ENCODE measurements at places on chromosomes 12 and 14.

DNA sequence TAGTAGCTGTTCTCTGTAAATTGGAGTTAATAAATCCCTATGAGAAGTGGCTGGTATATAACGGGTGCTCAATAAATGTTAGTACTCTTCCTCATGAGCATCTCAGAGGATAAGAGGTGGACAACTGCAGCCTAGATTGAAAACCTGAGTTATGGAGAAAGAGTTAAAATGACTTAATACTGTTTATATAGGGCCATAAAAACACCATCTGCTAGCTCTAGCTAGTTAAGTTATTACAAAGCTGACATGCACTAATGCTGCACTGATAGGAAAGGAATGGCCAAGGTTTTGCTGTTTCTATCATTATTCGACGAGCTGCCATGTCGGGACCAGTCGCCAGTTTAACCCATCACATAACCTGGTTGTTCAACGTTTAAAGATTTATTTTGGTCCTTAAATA is 72.0 kb upstream of the SEL1L start:
- DNase-seq = no peak

DNA sequence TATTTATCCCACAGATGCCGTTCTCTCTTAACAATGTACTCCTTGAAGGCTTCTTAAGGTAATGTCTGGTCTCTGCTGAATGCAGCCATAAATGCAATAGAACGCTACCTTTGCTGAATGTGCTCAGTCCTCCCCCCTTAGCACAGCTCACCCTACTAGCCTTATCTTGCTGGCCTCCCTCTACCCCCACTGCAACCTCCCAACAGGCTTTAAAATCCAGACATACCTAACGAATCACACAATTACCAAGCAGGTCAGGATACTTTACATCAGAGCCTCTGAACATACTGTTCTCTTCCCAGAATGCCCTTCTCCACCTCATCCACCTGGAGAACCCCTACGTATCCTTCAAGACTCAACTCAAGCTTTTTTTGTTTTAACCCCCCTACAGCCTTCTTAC is 51.0 kb upstream of the CRADD start:
- no peak for DNase-seq

DNA sequence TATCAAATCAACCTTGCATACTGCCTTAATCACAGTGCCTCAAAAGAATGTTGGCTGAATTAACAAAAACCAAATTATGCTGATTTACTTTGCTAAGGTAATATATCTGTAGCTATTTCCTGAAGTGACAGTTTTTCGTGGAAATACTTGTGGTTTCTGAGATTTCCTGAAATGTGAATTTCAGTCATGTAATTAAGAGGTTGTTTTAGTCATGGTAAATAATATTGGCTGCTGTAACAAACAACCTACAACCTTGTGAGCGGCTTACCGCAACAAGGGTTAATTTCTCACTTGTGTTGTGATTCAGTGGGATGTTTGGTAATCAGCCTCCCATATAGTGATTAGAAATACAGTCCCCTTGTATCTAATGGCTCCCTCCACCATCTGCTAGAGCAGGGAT is 387.9 kb downstream of the NELL2 start:
- DNase-seq = no peak

GRCh38 chr12:132837693-132838409 is 9.2 kb upstream of the GOLGA3 start:
- peak; percentile 63 for DNase-seq

DNA sequence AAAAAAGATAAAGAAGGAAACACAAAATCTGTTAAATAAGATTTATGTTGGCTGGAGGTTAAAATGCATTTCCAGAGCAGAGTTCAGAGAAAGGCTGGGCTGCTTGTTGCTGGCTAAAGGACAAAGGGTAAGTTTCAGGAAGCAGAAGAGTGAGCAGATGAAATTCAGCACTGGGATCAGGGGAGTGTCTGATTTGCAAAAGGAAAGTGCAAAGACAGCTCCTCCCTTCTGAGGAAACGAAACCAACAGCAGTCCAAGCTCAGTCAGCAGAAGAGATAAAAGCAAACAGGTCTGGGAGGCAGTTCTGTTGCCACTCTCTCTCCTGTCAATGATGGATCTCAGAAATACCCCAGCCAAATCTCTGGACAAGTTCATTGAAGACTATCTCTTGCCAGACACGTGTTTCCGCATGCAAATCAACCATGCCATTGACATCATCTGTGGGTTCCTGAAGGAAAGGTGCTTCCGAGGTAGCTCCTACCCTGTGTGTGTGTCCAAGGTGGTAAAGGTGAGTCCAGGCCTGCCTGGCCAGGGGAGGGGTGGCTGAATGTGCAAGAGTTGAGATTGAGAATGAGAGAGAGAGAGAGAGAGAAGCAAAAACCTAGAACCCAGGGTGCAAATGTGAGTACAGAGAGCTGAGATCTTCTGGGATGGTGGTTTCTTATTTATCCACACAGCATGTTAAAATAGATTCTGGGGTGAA is at the start of gene OAS1:
OAS1 (plus strand) TSS at position 251 of the 703 bp plus-strand sequence; CDS start at position 329, 78 bp downstream.
- DNase-seq = peak; percentile 43

DNA sequence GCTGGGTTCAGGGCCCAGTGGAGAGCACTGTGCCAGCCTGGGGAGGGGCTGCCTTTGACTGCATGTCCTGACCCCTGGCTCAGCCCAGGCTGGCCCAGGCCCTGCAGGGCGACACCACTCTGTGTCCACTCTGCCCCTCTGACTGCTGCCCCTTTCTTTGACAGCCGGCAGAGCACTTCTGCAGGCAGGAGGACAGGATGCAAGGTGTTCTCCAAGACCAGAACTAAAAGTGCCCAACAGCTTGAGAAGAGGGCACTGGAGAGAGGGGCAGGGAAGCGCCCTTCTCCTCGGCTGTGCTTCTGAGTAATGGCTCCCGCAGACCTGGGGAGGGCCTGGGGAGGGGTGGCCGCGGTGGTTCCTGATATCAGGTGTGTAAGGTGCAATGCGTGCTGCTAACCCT is 72.7 kb downstream of the WDR20 start:
- no peak for DNase-seq

DNA sequence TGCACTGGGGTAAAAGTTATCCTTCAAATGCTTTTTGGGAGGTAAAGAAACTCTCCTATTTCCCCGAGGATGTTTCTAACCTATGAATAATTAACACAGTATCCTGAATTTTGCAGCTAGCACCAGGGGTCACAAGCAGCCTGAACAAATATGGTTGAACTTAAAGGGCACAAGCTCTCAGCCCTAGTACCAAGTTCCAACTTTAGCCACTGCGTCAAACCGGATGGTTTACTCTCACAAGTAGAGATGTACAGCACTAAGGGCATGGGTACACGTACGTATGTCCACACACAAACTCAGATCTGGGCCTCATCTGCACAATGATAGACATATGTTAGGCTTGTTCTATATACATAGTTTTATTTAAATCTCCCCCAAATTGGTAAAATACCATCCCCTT is 4.7 kb downstream of the CCDC88C start:
- DNase-seq = no peak

GRCh38 chr14:97916100-97916499 is 1118.9 kb downstream of the VRK1 start:
- no peak for DNase-seq

DNA sequence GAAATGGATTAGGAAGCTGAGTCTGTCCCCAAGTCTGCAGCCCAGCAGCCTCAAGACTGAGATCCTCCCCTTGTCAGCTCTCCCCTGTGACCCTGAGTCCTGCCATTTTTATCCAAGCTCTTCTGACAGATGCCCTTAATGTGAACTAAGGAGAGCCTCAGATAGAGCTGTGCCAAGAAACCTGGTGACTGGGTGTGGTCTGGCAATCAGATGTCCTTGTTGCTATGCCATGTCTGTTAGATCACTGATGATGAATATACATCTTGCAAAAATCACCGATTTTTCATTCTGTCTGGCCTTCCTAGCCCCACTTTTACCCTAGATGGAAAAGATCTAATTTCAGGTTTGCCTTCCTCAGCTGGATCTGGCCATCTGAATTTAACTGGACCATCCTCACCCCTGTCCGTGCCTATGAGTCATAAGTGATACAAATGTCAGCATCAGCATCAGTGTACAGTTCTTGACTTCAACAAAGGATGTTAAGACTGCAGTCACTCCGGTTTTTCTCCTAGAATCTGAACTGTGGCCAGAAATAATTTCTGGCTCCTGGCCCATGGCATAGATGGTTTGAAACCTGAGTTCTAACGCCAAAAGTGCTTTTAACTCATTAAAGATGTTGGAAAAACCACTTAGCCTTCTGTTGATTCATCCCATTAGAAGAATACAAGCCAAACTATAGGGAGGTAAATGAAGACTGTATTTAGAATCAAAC is 61.2 kb upstream of the GRIP1 start:
- DNase-seq = no peak

- DNase-seq = no peak
These were observed 411.1 kb downstream of the SYT1 start for GRCh38 chr12:79275631-79276030.

- no peak for DNase-seq
These were observed 76.8 kb downstream of the TSPAN9 start for GRCh38 chr12:3154006-3154405.

DNA sequence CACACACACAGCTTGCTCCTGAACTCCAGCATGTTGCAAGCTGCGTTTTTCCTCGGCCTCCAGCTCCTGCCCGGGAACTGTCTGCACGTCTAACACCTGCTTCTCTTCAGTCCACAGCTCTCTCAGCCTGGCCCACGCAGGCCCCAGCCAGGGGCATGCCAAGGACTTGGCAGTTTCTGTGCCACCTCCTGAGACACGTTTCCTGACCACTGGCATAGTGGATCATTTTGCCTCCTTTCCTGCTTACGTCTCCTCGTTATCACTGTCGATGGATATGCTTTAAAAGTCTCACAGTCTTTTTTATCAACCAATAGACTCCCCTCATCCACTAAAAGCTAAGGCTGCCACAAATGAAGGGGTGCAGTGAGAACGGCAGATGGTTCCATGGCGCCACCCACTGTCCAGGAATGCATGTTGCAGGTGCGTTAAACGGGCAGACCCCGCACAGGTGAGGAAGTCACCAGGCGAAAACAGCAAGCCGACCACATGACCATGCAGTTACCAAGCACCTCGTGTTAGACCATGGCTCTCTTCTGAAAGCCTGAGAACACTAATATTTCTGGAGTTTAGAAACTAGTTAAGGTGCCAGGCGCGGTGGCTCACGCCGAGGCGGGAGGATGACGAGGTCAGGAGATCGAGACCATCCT is 14.7 kb upstream of the TEAD4 start:
- peak; percentile 6 for DNase-seq

DNA sequence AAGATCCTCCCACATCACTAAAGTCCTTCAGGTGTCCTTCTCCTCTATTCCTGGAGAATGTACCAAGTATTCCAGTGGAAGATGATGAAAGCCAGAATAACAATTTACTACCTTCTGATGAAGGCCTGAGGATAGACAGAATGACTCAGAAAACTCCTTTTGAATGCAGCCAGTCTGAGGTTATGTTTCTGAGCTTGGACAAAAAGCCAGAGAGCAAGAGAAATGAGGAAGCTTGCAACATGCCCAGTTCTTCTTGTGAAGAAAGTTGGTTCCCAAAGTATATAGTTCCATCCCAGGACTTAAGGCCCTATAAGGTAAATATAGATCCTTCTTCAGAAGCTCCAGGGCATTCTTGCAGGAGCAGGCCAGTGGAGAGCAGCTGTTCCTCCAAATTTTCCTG is 54.6 kb upstream of the HELB start:
- DNase-seq = no peak

GRCh38 chr14:26966908-26967307 is 369.1 kb upstream of the NOVA1 start:
- no peak for DNase-seq

DNA sequence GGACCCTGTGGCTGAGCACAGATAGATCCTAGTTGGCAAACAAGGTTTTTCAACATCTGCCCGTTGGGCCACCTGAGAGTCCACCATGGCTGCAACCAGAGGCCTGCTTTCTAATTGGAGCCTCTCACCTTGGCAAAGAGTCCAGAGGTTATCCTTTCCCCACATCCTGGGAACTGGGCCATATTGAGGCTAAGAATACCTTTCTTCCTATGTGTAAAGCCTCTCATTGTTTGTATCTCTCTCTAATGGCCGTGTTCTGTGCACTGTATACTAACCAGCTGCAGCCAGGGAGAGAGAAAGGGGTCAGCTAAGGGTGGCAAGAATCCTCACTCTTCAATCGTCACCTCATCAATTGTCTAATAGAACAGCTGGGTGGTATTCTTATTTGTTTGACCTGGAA is 79.1 kb upstream of the ST8SIA1 start:
- no peak for DNase-seq

DNA sequence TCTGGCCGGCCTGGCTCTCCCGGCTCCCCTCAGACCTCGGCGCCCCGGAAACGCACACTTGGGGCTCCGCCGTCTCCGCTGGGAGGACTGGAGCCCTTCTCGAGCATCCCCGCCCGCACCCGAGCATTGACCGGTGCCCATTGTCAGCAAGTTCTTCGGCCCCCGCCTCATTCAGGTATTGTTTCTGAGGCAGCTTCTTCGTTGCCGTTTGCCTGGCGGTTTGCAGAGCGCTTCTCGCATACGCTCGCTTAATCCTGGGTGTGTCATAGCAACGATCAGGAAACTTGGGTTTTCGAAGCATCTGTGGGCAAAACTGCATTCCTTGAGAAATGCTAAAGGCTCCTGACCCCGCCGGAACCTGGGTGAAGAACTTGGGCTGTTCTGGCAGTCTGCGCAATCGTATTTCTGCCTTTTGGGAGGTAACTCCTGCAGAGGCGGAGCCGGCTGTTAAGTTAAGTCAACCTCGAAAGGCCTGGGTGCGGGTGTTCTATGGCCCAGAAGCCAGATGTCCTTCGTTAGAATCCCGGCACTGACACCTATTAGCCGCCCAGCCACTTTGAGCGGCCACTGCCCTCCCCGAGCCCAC is 518 bp downstream of the GSKIP start:
- peak; percentile 11 for DNase-seq

DNA sequence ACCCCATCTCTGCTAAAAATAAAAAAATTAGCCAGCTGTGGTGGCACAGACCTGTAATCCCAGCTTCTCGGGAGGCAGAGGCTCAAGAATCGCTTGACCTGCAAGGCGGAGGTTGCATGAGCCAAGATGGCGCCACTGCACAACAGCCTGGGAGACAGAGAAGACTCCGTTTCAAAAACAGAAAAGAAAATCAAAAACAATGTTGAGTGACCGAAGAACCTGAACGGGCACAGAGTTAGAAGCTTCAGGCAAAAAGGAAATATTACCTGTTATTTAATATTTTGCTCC is 3.5 kb downstream of the GLT1D1 start:
- no peak for DNase-seq

DNA sequence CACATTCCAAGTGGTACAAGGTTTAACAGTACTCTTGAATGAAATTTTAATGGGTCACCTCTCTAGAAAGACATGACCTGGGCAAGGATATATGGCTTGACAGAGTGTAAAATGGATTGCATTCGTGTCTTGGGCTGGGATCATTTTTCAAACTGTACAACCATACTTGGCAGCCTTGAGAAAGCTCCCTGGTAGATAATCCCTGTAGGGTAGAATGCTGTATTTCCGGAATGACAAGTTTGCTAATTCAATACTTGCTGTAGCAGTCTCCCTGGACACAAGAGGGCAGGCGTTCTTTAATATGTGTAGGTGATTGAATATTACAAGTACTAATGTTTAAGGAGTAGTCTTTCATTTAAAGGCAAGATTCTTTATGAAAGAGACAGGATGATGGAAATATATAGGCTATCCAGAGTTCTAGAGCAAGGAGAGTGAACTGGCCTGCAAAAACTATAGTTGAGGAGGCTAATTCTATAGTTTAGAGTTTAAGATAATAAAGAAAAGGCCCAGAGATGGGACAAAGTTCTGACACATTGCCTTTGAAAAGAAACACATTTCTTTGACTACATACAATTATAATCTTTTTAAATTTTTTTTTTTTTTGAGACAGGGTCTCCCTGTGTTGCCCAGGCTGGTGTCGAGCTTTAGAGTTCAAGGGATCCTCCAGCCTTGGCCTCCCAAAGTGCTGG is 53.4 kb downstream of the PLBD1 start:
- DNase-seq = no peak

- no peak for DNase-seq
These were observed 82.8 kb downstream of the PLEKHG7 start for GRCh38 chr12:92785563-92785950.

Data from hindlimb muscle (tissue), 1 donor.